ENCODE measurements at places on chromosomes 7 and 10.

DNA sequence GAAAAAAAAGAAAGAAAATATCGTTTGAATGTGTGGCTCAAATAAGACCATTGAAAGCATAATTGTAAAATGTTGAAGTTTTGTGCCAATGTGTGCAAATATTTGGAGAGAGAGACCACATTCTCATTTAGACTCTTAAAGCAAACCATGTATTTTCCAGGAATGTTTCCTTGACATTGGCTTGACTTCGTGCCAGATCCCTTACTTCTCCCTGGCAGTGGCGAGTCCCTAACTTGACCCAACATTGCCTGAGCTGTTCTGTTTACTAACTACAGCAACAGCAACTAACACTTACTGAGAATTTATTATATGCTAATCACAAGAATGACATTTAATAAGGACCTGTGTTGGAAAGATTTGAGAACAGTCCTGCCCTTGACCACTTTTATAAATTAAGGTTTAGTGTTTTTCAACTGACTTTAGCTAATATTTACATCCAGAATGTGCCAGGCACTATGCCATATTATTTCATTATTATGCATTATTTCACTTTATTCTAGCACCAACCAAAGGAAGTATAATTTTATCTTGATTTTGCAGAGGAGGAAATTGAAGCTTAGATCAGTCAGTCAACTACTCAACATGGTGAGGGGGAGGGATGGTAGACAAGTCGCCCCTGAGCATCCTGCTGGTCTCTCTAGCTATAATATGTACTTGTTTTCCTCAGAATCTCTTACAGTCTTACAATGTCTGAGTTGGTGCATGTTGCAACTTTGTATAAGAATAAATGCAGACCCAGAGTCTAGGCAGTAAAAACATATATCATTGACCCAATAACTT is 29.7 kb downstream of the ZNF467 start:
- no peak for DNase-seq

DNA sequence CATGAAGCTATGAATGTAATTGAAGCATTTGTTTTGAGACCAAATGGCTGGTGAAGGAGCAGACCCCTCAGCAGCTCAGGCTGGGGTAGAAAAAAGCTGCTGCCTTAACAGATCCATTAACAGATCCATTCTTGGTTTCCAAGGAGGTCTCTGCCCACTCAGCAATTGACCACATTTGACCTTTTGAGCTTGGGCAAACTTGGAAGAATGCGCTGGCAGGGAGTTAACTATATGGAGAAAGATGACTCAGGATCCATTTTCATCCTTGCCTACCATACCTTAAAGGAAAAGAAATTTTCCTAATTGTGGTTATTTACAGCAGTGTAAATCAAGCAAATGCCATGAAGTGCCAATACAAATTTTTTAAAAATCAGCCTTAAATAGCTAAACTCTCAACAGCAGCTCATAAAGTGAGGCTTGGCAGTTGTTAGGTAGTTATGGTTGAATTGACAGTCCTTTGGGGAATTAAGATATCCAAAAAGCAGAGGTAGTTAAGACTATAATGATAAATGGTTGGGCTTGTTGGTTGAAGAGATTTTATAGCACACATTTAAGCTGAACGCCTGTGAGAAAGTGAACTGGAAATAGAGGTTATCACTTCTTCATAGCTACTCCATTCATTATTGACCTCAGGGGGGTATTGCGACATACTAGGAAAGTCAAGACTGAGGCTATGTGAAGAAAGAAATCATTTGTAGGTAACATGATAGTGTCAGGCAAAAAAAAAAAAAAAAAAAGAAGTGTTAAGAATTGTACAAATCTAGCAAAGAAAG is 83.9 kb downstream of the MKX start:
- no peak for DNase-seq

DNA sequence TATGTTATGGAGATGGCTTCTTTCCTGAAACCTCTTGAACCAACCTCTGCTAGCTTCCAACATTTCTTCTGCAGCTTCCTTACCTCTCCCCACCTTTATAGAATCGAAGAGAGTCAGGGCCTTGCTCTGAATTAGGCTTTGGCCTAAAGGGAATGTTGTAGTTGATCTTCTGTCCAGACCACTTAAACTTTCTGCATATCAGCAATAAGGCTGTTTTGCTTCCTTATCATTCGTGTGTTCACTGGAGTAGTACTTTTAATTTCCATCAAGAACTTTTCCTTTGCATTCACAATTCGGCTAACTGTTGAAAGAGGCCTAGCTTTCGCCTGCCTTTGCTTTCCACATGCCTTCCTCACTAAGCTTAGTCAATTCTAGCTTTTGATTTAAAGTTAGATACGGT is 48.0 kb downstream of the KLHDC10 start:
- no peak for DNase-seq

DNA sequence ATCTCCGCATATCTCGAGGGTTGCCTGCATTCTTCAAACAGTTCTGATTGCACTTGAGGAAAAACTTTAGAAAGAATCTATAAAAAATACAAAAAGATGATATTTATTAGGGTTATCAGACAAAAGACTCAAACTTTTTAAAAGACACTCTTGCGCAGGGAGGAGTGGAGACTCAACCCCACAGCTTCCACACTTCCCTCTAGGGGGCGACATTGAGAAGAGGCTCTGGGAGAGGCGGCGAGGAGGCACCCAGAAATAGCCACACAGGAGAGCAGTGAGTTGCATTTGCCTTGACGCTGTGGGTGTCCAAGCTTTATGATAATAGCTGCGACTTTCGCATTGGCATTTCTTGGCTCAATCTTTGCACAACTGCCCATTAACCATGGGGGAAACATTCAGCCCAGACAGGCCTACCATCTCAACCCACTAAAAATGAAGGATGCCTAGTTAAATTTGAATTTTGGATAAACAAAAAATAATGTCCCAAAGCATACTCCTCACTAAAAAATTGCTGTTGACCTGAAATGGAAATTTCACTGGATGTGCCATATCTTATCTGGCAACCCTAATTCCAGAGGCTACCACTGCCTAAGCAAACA is 86.2 kb downstream of the EBF3 start:
- DNase-seq, result peak; percentile 69

GRCh38 chr10:107994621-107995270 is 830.2 kb upstream of the SORCS1 start:
- DNase-seq, result no peak

GRCh38 chr7:159030490-159031134 is 114.1 kb downstream of the VIPR2 start:
- peak; percentile 53 for DNase-seq

- DNase-seq, result no peak
Observed at GRCh38 chr10:7335977-7336376, 74.9 kb downstream of the SFMBT2 start.

- no peak for DNase-seq
Observed at GRCh38 chr7:39434012-39434411, 132.2 kb upstream of the YAE1 start.

DNA sequence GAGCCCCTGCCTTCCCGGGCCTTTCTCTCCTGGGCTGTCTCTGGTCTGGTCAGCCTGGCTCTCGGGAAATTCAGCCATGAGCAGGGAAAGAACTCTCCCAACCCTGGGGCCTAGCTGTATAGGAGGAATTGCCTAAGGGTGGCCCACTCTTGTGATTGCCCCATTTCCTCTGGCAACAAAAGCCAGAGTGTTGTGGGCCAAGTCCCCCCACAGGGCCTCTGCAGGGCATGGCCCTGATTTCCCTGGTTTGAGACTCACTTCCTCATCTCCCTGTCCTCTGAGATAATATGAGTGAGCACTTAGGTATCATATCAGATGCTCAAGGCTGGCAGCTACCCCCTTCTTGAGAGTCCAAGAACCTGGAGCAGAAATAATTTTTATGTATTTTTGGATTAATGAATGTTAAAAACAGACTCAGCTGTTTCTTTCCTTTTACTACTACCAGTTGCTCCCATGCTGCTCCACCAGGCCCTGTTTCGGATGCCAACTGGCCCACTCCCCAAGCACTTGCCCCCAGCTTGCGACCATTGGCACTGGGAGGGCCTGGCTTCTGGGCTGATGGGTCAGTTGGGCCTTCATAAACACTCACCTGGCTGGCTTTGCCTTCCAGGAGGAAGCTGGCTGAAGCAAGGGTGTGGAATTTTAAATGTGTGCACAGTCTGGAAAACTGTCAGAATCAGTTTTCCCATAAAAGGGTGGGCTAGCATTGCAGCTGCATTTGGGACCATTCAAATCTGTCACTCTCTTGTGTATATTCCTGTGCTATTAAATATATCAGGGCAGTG is 11.4 kb downstream of the IRF5 start:
- no peak for DNase-seq

DNA sequence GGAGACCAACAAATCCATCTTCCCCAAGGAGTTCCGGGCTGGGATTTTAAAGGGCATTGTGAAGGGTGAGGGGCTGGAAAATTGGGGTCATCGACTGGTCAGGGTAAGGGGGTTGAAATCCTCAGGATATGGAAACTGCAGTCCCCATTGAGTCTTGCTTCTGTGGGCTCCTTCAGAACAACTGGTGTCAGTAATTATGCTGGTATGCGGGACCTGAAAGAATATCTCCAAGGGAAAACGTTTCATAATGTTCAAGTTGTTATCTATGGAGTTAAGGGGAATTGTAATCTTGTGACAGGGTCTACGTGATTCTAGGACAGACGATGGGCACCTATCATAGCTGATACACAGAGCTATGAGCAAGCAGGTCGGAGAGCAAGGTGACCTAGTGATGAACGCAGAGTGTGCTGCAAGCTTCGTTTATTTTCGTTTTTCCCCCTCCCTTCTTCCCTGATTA is 494 bp upstream of the RHBDD2 start:
- DNase-seq, result no peak

- DNase-seq, result no peak
Observed at GRCh38 chr7:3861941-3862340, 560.9 kb downstream of the SDK1 start.

GRCh38 chr7:118029826-118030422 is 154.0 kb upstream of the LSM8 start:
- no peak for DNase-seq

GRCh38 chr7:5425507-5426225 is 2.0 kb upstream of the TNRC18 start:
- DNase-seq, result no peak

- DNase-seq, result no peak
Observed at GRCh38 chr7:105131033-105131656, 117.1 kb downstream of the KMT2E start.

DNA sequence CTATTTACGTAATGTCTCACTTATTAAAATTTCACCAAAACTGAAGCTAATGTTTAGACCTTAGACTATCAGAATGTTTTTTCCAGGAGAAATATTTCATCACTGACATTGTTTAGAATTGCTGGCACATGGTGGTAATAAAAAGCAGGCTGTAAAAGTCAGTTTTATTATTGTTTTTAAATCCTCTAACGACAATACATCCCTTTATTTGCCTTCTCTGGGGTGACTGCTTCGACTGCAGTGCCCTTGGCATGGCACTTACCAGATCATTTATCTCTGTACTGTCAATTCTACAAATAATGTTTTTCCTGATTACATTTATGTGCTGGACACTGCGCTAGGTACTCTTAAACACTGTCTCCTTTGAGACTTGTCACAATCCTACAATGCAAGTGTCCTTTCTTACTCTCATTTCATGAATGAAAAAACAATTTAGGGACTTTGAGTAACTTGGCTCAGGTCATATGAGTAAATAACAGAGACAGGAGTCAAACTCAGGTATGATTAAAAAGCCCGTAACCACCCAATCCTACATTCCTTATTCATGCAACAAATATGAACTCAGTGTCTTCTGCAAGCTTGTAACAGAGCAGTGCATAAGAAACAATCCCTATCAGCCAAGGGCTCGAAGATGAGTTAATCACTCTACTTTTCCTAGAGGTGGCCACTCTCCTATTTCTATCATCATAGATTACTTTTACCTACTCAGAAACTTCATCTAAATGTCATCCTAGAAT is 5.6 kb upstream of the ING3 start:
- DNase-seq, result no peak

DNA sequence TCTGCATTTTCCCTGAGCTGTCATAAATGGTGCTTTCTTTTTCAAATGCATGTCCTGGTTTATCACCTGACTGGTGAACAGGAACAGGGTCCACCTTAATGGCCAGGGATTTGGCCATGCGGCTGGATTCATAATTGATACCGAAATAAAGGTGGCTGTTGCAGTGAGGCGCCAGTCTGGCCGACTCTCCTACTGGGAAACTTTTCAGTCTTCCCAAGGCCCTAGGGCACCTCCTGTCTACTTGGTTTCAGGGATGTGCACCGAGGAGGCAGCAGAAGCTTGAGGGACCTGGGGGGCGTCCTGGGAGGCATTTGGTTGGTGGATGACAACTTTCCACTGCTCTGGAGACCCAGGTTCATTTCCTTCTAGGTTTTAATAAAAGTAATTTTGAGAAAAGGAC is 46.4 kb upstream of the FIGNL1 start:
- no peak for DNase-seq

DNA sequence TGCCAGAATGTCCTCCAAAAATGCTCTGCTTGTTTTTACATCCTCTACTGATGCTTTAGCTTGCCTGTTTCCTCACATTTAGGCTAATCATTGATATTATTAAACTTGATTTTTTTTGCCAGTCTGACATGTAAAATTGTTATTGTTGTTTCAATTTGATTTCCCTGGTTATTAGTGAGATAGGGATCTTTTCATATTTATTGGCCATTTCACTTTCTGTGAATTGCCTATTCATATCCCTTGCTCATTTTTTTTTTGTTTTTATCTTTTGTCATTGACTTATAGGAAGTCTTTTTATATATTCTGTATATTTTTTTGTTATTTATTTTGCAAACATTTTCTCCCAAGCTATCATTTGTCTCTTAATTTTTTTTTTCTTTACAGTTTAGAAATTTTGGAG is 13.2 kb downstream of the FAM221A start:
- DNase-seq, result no peak

DNA sequence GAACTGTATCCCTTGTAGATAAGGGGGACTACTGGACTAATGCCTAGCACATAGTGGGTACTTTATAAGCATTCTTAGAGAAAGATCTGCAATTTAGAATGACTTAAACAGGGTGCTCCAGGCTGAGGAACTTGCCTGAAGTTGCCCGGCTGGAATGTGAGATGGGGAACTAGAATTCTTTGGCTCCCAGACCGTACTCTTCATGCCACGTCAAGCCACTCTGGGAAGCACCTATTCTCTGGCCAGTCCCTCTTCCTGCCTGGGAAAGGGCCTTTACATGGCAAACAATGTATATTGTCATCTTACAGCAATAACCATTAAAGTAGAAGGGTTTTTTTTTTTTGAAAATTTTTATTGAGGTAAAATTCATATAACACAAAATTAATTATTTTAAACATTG is 34.5 kb downstream of the ATXN7L1 start:
- no peak for DNase-seq
